ENCODE measurements at places on chromosomes 12 and 14.
A peak's percentile ranks its signal among the peaks of the same experiment; 100 is the strongest.

DNA sequence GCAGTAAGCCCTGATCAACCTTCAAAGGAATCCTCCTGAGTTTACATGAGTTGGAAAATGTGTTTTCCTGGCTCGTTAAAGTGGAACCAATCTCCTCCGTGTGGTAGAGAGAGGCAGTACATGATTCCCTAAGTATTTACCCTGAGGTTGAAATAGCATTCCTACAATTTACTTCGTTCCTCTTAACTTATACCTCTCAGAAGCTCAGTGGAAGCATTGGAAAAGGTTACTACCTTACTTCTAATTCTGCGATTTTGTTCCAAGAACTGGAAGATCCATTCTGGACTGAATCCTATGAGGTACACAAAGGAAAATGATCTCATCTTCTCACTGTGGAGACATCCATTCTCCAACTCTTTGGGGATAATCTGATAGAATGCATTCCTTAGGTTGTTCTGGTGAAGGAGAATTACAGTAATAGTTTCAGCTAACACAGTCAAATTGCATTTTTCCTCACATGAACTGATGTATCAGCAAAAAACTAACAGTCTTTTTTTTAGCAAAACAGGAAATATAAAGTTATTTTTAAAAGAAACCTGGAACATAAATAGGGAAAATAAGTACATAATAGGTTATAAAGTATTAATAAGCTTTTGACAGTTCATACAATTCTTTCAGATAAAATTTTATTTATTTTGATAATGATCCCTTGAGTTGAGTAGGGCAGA is 475.6 kb downstream of the PDZRN4 start:
- no peak for DNase-seq

- peak; percentile 10 for DNase-seq
These were observed 197.8 kb upstream of the FRMD6 start for GRCh38 chr14:51453869-51454268.

GRCh38 chr14:103839579-103839978 is 7.8 kb downstream of the PPP1R13B start:
- no peak for DNase-seq

- DNase-seq: no peak
These were observed 49.2 kb downstream of the DAD1 start for GRCh38 chr14:22539831-22540230.

DNA sequence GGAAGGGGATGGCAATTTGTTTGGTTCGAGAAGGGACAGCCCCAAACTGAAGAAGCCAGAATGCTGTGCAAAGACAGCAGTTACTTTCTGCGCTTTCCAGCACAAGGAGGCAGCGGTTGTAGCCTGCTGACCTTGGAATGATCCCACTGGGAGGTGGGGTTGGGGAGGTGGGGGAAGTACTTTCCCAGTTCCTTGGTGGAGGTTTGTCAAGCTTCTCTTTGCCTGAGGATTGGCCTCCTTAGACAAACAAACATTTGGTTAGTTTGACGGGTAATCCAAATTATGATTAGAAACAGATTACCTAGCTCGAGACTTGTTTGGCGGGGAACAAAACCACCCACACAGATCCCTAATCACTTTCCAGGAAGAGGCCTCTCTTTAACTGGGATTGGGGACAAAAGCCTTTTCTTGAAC is 79.1 kb upstream of the EGLN3 start:
- no peak for DNase-seq

GRCh38 chr12:103540319-103540718 is 44.6 kb upstream of the C12orf42 start:
- DNase-seq: no peak

- no peak for DNase-seq
These were observed 13.2 kb downstream of the OTX2 start for GRCh38 chr14:56797003-56797568.

DNA sequence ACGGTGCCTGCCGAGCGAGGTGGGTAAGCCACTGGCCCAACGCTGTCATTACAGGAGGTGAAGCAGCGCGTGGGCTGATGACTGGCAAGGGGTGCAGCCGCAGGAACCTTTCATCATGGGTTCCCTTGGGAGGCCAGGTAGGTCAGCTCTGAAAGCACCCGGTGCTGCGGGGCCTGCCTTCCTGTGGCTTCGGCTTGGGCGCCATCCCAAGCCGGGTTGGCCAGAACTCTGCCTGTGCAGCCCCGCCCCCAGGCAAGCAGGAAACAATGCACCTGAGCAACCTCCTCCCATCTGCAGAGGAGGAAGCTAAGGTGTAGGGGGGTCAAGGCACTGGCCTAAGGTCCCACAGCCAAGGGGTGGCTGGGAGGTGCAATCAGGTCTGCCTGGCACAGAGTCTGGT is 20.0 kb upstream of the HHIPL1 start:
- DNase-seq: no peak

- peak; percentile 5 for DNase-seq
These were observed 269.4 kb upstream of the NOVA1 start for GRCh38 chr14:26867171-26867757.

DNA sequence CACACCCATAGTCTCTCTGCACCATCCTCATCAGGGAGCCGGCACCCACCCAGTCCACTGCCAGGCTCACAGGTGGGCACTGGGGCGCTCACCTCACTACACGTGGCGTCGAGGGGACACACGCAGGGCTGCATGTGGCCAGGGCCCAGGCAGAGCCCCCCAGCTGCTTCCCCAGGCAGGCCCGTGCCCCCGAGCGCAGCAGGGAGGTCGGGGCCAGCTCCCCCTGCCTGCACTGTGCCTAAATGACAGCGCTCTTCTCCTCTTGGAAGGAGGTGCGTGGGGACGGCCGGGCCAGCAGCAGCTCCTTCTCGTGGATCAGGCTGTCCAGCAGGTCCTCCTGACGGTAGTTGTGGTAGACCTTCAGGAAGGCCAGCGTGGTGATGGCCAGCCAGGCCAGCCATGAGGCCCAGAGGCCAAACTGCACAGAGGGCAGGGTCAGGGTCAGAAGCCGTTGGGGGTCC is 11.3 kb downstream of the TMEM179 start:
- DNase-seq: no peak

DNA sequence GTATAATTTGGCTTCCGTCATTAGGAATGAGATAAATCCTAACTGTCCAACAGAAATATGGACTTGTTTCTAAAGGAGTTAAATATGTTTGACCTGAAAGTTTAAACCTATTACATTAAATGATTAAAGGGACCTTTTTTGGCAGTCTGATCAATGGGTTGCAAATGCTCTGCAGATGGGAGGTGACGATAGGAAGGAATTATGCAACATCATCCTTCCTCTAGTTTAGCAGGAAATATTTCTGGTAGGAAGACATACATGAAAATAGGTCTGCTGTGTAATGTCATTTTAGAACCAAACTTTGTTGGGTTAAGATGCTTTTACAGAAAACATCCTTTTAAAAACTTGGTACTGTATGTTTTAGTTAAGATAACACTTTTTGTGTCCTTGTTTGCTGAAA is 2.6 kb downstream of the LRRC10 start:
- no peak for DNase-seq

GRCh38 chr14:100332797-100333196 is 9.7 kb downstream of the SLC25A47 start:
- DNase-seq: no peak

GRCh38 chr12:100279607-100280244 is 12.7 kb downstream of the SCYL2 start:
- DNase-seq: no peak

- peak; percentile 7 for DNase-seq
These were observed 7.6 kb upstream of the BRMS1L start for GRCh38 chr14:35818346-35819115.

GRCh38 chr12:76762601-76762980 is 1.3 kb upstream of the ZDHHC17 start:
- no peak for DNase-seq

DNA sequence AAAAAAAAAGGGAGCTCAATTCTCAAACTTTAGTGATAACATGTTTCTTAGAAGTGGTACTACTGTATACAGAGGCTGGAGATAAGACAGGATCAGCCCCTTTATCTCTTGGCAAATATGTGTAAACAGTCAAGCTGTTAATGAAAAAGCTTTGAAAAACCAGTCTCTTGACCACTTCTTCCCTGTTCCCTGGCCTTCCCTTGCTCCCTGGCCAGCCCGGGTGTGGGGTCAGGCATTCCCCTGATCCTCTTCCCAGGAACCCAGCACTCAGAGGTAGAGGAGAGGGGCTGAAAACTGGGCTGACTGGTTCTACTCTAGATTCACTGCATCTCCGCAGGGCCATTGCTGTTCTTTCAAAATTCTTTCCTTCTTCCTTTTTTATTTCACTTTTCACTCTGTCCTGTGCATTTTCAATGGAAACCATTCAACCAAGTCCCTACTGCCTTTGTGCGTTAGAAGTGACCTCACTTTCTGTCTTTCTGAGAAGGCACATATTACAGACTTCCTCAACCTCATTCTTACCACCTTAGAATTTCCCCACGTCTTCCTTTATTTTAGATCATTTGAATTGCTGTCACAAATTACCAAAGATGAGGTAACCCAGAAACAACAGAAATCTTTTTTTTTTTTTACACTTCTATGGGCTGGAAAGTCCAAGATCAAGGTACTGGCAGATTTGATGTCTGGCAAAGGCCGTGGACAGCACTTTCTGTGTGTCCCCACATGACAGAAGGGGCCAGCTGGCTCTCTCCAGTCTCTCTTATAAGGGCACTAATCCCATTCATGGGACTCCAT is 5.7 kb downstream of the GNG2 start:
- no peak for DNase-seq

DNA sequence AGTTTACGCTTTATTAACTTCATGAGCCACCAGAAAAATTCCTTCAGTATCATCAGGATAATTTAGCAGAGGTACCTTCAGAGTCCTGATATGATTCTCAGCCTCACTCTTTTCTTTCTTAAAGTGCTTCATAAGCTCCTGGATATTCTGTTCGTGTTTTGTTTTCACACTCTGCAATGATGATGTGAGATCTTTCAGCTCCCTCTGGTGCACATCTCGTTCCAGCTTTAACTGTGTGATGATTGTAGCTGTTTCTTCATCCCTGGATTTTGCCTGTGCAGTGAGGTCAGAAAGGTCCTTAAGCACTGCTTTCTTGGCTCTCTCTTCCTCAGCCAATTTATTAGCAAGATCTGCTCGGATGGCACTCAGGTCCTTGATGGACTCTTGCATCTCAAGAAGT is 156.7 kb downstream of the CEP128 start:
- no peak for DNase-seq

DNA sequence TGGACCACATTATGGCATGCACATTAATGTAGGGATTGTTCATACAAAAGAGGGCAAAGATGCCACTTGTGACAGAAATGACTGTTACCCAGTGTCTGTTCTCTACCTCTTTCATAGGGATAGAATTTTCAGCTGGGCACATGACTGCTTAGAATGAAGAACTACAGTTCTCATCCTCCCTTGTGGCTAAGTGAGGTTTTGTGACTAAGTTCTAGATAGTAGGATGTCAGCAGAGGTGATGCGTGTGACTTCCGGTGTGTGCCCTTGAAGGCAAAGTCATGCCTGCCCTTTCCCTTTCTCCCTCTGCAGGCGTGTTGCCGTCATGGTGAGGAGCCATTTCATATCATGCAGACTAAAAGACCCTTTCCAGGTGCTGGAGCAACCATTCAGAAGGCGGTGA is 99.3 kb downstream of the CACNA1C start:
- no peak for DNase-seq

DNA sequence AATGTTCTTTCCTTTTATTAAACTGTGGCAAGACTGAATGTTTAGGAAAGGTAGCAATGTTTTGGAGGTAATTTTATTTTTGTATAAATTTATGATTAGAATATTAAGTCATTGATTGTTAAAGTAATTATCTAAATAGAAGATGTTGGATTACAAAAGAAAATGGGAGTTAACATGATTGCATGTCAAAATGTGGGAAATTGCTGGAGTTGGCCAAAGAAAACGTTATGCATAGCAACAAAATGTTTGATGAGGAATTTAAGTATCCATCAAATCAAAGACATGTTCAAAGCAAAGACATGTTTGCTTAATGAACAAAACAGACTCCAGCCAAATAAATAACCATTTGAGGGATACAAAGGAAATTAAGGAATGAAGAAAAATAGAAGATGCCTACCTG is 3.2 kb upstream of the MLH3 start:
- DNase-seq: no peak

- no peak for DNase-seq
These were observed 721 bp downstream of the CABP1 start for GRCh38 chr12:120640861-120641833.

GRCh38 chr12:40792792-40793386 is 100.7 kb downstream of the CNTN1 start:
- no peak for DNase-seq

DNA sequence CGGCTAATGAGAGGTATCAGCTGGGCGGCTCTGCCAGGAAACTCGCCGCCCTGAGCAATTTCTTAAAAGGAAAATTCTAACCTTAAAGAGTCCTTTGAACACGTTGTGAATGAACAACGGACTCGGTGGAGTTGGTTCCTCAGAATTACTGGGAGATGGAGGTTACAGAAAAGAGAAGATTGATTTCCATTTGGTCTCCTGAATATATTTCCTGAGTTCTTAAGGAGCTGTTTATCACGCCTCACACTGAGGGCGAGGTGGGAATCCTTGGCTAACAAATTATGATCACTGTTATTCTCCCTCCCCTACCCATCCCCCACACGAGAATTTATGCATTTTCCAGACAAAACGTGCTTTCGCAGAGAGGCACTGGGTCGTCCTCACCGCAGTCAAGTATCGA is 194.5 kb upstream of the C14orf180 start:
- DNase-seq: no peak

GRCh38 chr12:1533205-1533601 is 61.2 kb downstream of the FBXL14 start:
- DNase-seq: no peak

GRCh38 chr14:58947156-58947555 is 241.3 kb upstream of the DAAM1 start:
- no peak for DNase-seq

DNA sequence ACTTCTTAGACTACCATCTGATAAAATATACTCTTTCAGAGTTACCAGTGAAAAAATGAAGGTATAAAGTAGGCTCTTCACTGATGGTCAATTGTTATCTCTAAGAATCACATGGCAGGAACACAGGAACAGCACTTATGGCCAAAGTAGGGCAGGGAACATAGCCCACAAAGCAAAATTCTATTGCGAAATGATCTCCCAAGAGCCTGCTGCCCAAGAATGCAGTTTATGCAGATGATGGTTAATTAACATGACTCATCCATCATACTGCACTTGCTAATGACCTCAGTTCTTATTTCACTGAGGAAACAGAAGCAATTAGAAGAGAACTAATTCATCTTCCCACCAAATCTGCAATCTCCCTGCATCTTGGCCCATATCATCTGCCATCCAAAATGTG is 133.8 kb downstream of the SLC2A13 start:
- no peak for DNase-seq

Measured in NCI-H1092 (cell line).